ENCODE measurements at places on chromosomes 16 and 17. TPM values are rescaled to one million over a fixed set of nuclear protein-coding genes. Genes with fewer than 3 reads are reported as not detected.

CACNG3 gene
- total RNA-seq, result not detected

KCNG4 gene
- total RNA-seq, result not detected

DNA sequence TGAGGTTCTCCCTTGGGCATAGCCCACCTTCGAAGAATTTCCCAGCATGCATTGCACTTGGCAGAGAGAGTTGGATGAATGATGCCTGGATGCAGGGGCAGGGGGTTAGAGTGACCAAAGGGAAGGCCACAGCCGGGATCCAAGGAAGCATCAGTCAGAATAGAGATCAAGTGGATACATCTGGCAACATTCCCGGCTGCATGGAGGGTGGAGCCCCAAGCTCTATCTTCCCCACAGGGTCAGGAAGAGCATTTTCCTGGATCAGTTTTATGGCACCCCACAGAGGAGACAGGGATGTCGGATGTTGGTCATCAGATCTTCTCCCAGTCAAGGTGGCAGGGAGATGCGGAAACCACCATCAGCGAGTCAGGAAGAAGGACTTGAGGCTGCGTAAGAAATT is 13.0 kb downstream of the PIRT start:
- DNase-seq, result no peak

DNA sequence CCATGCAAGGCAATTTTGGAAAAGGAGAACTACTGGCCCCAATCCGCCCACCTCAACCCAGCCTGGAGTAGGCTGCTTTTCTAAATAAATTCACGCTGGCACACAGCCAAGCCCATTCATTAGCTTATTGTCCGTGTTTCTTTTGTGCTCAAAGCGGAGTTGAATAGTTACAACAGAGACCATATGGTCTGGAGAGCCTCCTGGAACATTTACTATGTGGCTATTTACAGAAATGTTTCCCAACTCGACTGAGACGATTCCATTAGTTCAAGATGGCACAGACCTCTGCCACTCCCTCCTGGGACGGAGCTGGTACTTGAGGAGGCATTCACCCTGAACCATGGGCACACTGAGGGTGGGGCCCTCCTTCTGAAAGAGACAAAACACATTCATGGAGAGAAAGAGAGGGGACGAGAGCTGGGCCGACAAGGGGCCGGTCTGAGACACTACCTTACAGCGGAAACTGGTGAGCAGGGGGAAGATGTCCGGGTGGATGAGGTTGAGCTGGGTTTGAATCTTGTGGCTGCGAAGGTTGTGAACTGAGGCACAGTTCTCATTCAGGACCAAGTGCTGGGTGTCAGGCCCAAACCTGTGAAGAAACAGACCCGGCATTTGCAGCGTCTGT is 15.7 kb downstream of the ELAC2 start:
- no peak for DNase-seq

- no peak for DNase-seq
Measured at GRCh38 chr17:8294814-8295316, 335 bp downstream of the SLC25A35 start.

DNA sequence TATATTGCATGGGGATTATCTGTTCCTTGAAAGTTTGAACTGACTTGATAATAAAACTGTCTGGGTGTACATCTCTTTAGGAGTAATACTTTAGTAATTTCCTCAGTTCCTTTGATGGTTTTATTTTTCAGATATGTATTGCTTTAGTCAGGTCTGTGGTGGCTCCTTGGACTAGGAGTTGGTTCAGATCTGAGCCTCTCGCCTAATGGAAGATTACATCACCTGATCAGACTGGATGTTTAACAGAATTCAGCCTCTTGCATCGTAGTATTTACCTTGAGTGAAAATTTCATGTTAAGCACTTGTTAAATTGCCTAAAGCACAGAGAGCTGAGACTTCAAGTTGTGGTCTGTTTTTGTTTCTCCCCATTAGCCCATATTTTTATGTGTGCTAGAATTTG is 267.3 kb downstream of the MAP2K4 start:
- no peak for DNase-seq

All from GM12878 (cell line).